ENCODE measurements at places on chromosomes 5 and 9. TPM values are rescaled to one million over a fixed set of nuclear protein-coding genes. Genes with fewer than 3 reads are reported as not detected.

The CREBRF gene
- total RNA-seq: 33.2 TPM

The UGT3A1 gene
- total RNA-seq: not detected

The PPP2R2B gene
- total RNA-seq: 0.20 TPM

The PCDHB15 gene
- 5.6 TPM for total RNA-seq

The CTXN3 gene
- total RNA-seq: not detected

The S1PR3 gene
- total RNA-seq: 5.6 TPM

- no peak for DNase-seq
Observed at GRCh38 chr5:35852084-35852734, 4.5 kb upstream of the IL7R start.

DNA sequence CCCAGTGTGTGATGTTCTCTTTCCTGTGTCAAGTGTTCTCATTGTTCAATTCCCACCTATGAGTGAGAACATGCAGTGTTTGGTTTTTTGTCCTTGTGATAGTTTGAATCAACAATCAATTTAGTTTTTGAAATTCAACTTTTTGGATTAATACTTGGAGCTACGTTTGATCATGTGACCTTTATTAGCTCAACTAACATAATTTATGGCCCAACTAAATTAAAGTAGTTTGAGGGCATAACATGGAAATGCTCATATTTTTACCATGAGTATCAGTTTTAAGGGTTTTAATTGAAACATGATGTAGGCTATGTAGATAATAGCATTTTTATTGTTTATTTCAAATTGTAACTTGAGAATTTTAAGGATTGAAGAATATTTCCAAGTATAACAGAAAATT lies 168.0 kb downstream of the CCDC171 start:
- no peak for DNase-seq

GRCh38 chr9:32406046-32406445 lies 21.6 kb downstream of the ACO1 start:
- no peak for DNase-seq

- DNase-seq: no peak
Observed at GRCh38 chr5:56330167-56330566, 97.0 kb upstream of the ANKRD55 start.

GRCh38 chr5:5558102-5558501 lies 135.6 kb downstream of the ICE1 start:
- DNase-seq: no peak

DNA sequence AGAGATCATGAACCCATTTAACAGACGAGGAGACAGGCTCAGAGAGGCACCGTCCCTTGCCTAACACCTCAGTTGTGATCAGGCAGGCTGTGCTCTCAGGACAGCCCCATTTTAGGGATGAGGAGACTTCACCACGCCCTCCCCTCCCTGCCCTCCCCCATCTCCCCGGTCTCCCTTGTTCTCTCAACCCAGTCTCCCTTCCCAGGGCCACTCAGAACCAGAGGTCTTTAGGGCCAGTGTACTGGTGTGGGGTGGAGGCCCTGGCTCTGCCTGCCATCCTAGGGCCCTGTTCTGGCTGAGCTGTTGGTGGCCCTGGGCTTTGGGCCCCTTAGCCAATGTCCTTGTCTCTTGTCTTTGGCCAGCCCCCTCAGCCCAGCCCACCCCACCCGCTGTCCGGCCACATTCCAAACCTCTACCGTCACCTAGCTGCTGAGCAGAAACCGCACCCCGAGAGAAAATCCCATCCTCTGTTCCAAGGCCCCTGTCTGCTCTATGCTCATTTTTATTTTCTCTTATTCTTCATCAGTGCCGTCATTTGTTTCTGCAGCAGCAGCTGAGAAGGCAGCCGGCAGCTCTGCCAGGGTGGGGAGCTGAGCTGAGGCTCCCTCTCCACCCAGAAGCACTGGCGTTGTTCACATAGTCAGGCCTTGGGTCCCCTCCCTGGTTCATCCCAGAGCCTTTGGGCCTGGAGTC lies 33.9 kb downstream of the OLFML2A start:
- no peak for DNase-seq

- DNase-seq: no peak
Observed at GRCh38 chr9:102911185-102911584, 83.9 kb upstream of the CYLC2 start.

DNA sequence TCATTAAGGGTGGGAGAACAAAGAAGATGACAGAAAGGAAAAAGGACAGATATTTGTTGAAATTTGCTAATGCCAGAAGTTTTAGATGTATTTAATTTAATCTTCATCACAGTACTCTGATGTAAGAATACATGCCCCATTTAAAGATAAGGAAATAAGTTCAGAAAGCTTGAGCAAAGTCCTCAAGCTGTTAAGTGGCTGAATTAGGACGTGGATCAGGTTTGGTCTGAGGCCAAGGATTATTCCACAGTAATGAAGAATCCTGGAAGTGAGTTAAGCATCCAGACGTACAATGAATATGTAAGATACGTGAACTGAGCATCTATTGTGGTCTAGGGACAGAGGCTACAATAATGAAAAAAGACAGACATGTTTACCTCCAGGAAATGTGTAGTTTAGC lies 671.3 kb downstream of the PRELID2 start:
- no peak for DNase-seq

GRCh38 chr9:70347046-70347445 lies 67.4 kb downstream of the KLF9 start:
- no peak for DNase-seq

- DNase-seq: no peak
Observed at GRCh38 chr9:121527371-121527770, 27.7 kb upstream of the GGTA1 start.

GRCh38 chr5:93929131-93929530 lies 187.7 kb upstream of the POU5F2 start:
- no peak for DNase-seq

DNA sequence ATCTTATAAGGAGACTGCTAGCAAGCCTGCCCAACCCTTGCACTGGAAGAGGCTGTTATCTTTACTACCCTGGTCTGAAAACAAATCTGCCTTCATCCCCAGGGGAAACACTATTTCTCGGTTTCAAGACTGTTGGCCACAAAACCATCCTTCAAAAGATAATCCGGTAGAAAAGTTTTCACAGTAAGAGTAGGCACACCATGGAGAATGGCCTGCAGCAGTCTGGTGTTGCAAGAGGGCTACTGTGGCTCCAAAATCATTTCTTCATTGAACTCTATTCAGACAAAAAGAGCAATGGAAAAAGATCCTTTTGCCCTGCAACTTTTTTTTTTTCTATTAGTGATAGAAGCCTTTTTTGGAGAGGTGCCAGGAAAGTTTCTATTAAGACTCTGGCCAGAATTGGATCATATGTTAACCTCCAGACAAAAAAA lies 163.9 kb downstream of the ARHGEF28 start:
- DNase-seq: no peak

DNA sequence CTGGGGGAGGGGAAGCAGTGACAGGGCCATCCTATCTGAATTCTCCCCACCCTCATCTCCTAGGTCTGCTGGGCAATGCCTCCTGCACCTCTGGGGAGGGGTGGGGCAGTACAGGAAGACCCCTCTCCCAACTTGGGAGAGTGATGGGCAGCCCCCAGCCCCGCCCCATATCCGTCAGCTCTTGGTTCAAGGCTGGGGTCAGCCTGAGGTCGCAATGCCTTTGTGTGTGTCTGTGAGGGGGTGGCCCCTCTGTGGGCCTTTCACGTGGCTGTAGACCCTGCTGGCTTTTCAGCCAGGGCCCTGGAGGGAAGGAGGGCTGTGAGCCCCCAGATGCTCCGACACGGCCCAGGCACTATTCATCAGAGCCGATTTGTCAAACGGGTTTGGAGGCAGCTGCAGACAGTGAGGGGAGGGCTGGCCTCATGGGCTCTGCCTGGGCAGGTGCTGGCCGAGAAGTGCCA lies 49.5 kb upstream of the RNU6ATAC start:
- DNase-seq: no peak

DNA sequence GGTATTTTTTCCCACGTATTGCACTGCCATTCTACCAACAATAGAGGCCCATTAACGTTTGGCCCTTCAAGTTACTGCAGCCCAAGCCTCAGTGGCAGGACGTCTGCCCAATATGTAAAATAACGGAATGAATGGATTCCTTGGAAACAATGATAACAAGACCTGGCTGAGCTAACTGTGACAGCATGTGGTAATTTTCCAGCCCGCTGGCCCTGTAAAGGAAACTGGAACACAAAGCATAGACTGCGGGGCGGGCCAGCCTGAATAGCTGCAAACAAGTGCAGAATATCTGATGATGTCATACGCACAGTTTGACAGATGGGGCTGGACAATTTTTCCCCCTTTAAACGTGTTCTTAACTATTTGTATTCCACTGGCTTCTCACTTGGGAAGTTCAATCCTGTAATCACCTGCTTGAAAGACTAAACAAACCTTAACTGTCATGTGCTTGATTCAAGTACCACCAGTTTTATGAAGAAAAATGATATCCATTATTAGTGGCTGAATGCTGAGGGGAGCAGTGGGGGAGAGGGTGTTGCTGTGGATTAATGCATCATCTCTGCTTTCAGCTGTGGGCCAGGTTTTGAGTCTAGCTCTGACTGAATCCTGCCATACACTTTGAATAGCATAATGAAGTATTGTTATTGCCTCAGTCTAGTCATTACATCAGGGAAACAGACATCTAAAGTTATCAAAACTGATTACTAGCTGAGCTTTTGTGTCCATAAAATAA lies 323.9 kb downstream of the TMEM161B start:
- DNase-seq: no peak
